ENCODE measurements at places on chromosomes 16 and 17. TPM values are rescaled to one million over a fixed set of nuclear protein-coding genes. Genes with fewer than 3 reads are reported as not detected.

TOX3 gene
- total RNA-seq, result not detected

ADGRG1 gene
- 46.9 TPM for total RNA-seq

OTOP2 gene
- 1.4 TPM for total RNA-seq

TBC1D3 gene
- total RNA-seq, result not detected

NTHL1 gene
- total RNA-seq, result 9.0 TPM

Measured in esophagus squamous epithelium (tissue), 5 donors.